Aorta (tissue), 5 donors: ENCODE measurements at places on chromosomes 4 and X. TPM values are rescaled to one million over a fixed set of nuclear protein-coding genes. Genes with fewer than 3 reads are reported as not detected.
A peak's percentile ranks its signal among the peaks of the same experiment; 100 is the strongest.

GRCh38 chrX:39946822-39947221, 150.9 kb downstream of the BCOR start:
- DNase-seq = no peak
- H3K36me3 ChIP-seq = no peaks in the 10 kb centered on the region
- H3K4me3 ChIP-seq = no peak overlapping the region

The ZNF711 gene
- total RNA-seq = 3.6 TPM

The FAM241A gene
- 7.1 TPM for total RNA-seq

GRCh38 chr4:173537613-173538147, 7.7 kb upstream of the HAND2 start:
- no peak for DNase-seq
- no peaks in the 10 kb centered on the region for H3K27me3 ChIP-seq
- H3K36me3 ChIP-seq = no peaks in the 10 kb centered on the region
- H3K4me3 ChIP-seq = peak overlapping the region; percentile 57
- no peaks in the 10 kb centered on the region for H3K4me1 ChIP-seq

- H3K27ac ChIP-seq = no peak overlapping the region
- no peak overlapping the region for H3K4me3 ChIP-seq
- H3K36me3 ChIP-seq = no peaks in the 10 kb centered on the region
Measured at GRCh38 chr4:166903408-166903807, 330.9 kb downstream of the SPOCK3 start.
